ENCODE measurements at places on chromosomes 16 and 17.

GRCh38 chr17:9294661-9295210 is 273.4 kb downstream of the NTN1 start:
- no peak for DNase-seq

GRCh38 chr17:3955673-3955988 is 8.6 kb downstream of the ATP2A3 start:
- DNase-seq, result no peak

DNA sequence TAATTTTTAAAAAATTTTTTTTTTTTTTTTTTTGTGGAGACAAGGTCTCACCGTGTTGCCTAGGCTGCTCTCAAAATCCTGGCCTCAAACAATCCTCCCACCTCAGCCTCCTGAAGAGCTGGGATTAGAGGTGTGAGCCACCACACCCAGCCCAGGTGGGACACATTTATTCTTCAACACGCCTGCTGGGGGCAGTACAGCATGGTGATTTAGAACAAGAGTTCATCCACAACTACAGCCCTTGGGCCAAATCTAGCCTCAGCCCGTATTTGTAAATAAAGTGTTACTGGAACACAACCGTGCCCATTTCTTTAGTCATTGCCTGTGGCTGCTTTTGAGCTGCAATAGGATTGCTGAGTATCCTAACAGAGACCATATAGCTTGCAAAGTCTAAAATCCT is 92.8 kb downstream of the KATNIP start:
- DNase-seq, result no peak

DNA sequence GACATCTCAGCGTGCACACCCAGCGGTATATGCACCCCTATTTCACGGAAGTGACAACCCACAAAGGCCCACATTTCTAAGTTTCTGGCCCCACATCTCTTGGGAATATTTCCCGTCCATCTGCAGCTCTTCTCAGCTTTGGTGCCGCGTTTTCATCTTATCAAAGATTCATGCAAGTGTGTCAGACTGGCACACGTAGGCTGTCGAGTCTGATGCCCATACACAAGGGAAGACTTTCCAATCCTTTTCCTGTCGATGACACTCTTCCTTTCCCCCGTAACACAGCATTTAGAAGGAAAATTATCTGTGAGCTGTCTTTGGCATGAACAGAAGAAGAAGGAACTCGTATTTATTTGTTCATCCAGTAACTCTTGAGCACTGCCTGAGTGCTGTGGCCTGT is 83.0 kb downstream of the SHISA6 start:
- no peak for DNase-seq

DNA sequence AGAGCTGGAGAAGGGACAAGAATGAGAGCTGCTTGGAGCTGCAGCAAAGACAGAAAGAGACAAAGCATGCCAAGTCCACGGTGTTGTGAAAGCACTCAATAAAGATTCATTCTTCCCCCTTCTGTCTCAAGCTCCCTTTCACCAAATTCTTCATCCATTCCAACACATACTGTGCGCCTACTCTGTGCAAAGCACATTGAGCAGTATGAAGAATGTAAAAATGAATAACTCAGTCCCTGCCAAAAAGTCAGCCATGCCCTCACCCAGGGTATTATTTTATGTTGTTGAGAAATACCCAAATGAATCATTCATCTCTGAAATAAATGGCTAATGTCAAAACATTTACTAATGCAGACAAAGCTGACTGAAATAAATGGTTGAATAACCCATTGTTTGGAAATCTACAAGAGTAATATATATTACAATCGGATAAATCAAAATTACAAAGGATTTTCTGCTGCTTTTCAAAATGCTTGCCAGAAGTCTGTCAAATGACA is 282.9 kb upstream of the IRX5 start:
- peak; percentile 87 for DNase-seq

DNA sequence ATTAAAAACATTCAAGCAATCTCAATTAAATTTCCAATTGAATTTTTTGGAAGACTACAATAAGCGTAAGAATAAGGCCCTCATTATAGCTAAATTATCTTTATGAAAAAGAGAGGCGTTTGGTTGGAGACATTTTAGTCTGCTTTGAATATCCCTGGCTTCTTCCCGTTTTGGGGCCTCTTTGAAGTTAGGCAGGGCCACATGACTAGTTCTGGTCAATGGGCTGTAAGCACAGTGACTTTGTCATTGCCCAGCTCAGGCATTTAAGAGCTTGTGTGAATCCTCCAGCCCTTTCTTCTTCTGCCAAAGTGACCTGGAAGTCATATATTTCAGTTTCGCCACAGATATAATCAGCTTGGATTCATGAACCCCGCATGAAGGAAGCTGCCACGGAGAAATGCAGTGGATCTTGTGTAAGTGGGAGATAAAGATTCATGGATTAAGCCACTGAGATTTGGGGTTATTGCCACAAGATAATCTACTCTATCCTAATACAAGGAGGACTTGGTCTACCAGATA is 21.7 kb upstream of the UBTF start:
- DNase-seq, result no peak

DNA sequence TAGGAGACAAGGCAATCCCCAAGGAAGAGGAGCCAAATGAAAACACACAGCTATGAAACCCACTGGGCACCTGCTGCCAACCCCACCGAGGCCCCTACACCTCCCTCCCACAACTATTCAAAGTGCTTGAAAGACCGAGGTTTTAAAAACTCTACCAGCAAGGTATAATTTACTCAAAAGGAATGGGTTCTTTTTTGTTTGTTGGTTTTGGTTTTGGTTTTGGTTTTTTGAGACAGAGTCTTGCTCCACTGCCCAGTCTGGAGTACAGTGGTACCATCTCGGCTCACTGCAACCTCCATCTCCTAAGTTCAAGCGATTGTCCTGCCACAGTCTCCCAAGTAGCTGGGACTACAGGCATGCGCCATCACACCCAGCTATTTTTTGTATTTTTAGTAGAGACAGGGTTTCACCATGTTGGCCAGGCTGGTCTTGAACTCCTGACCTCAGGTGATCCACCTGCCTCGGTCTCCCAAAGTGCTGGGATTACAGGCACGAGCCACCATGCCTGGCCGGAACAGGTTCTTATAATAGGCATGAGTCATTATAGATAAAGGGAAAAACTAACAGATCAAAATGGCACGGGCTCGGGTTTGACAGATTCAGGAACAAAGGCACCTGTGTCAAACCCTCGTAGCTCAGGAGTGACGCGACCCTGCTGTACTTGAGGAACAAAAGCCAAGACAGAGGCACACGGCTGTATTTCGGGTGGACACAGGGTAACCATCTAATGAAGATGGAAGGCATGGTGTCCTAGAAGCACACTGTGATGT is 40.7 kb downstream of the COTL1 start:
- DNase-seq, result no peak

- DNase-seq, result peak; percentile 57
Observed at GRCh38 chr16:46853713-46854443, 22.9 kb upstream of the C16orf87 start.

DNA sequence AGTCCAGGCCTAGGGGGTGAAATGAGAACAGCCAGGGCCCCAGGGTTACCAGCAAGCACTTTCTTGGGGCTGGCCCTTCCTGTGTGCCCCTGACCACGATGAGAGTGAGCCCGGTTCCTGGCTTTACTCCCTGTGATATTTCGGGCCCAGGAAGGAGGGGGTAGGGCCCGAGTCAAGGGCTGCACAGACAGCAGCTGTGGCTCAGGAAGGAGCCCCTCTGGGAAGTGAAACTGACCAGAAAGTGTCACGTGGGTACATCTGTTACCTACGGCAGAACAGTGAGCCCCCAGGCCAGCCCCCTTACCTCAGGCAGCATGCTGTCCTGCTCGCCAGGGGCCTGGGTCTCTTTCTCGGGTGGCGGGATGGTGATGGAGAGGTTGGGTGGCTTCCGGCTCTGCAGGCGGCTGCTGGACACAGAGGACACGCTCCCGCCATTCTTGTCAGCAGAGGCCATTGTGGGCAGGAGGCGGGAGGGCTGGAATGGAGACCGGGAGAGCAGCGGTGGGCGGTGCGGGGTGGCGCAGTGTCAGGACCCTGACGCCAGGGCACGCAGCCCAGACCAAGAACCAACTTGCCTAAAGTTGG is 13.8 kb downstream of the AANAT start:
- DNase-seq, result no peak

DNA sequence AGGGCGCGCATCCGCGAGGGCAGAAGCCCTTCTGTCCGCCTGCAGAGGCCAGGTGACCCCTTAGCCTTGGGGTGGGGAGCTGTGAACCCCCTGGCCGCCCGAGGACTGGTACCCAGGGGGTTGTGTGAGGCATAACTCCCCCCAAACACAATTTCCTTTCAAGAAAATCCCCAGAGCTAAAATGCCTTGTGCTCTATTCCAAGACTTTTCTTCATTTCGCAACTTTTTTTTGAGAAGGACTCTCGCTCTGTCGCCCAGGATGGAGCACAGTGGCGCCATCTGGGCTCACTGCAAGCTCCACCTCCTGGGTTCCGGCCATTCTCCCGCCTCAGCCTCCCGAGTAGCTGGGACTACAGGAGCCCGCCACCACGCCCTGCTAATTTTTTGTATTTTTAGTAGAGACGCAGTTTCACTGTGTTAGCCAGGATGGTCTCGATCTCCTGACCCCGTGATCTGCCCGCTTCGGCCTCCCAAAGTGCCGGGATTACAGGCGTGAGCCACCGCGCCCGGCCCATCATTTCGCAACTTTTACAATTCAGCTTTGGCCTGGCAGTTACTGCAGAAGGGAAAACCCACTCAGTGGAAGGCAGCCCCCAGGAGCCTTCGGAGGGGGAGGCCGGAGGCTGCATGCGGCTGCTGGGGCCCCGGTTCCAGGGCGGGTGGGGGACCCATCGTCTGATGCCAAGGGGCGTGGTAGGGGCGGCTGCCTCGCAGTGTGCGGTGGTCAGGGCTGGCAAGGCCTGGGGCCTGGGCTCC is 963 bp upstream of the APRT start:
- DNase-seq, result peak; percentile 40

DNA sequence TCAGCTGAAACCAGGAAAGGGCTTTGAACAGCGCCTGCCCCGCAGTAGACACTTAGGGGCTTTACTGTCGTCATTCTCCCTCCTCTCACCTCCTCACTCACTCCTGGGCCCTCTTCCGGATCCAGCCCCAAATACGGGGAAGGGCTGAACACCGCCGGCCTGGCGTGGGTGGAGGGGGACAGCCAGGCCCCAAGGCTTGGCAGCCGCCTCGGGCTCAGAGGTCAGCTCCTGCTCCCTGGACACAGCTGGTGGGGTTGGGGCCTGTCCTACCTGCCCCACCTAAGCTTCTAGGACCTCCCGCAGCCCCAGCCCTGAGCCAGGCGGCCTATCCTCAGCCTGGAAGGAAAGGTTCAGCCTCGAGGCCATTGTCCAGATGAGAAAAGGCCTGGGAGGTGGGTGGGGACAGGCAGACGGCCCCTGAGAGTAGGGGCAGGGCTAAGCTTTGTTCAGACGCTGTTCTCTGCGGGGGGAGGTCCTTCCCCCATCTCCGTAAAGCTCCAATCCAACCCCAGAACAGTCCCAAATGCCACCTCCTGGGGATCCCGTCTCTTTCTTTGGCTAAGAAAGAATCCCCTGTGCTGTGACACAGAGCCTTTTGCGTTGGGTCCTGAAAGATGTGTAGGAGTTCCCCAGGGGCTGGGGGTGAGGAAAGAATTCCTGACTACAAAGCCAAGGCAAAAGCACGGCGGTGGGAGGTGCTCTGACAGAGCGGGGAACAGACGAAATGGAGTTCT is 881 bp upstream of the LLGL1 start:
- no peak for DNase-seq

GRCh38 chr16:48454051-48454450 is 68.8 kb upstream of the SIAH1 start:
- no peak for DNase-seq

Measured in bronchial epithelial cell (primary cell).